ENCODE measurements at places on chromosomes 5 and 9.

DNA sequence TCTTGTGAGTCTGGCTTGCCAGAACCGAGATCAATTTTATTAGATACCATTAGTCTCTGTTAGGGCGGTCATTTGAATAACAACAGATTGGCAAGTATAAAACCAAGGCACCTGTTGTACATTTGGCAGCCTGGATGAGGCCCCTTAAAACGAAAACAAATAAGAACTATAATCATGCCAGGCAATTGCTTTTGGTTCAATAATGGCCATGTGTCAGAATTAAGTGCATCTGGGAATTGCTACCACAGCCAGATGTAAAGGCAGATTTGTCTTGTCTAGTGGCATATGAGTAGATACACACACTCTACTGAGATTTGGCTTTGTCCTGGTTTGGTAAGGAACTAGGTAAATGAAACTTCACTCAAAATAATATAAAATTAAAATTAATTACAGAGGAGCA, 1046.2 kb upstream of the DMAC1 start:
- no peak for DNase-seq

DNA sequence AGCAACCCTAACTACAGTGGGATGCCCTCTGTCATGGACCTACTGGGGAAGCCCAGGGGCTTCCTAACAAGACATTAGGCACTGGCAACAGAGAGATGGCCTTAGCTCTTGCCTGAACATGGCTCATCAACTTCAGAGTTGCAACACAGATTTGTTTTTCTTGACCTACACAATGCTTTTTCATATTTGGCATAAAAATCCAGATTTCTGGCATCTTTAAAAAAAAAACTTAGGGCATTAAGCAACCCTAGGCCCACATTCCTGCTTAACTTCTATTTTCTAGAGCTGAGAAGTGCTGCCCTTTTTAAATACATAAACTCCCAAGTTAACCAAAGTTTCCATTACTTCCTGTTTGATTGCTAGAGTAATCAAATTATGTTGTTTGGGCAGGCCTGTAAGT, 8.0 kb downstream of the GRIA1 start:
- DNase-seq = no peak

GRCh38 chr9:109164042-109164441, 3.0 kb downstream of the FRRS1L start:
- no peak for DNase-seq

GRCh38 chr5:32709750-32710549, 1.2 kb upstream of the NPR3 start:
- peak; percentile 76 for DNase-seq

DNA sequence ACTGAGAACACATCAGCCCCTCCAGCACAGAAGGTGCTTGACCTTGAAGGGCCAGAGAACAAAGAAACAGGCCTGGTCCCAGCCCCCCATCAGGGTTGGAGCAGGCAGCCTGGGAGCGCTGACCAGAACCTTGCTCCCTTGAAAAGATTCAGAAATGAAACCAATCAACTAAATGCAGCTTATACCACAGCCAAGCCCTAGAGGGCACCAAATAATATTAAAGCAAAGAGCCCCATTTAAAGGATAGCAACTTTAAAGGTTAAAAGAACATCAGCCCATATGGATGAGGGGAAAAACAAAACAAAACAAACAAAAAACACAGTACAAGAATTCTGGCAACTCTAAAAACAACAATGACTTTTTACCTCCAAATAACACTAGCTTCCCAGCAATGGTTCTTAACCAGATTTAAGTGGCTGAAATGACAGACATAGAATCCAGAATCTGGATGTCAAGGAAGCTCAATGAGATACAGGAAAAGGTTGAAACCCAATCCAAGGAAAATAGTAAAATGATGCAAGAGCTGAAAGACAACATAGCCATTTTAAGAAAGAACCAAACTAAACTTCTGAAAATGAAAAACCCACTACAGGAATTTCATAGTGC, 471.9 kb downstream of the MTRR start:
- DNase-seq = no peak

- DNase-seq = no peak
Measured at GRCh38 chr5:58816181-58816731, 233.4 kb downstream of the RAB3C start.

DNA sequence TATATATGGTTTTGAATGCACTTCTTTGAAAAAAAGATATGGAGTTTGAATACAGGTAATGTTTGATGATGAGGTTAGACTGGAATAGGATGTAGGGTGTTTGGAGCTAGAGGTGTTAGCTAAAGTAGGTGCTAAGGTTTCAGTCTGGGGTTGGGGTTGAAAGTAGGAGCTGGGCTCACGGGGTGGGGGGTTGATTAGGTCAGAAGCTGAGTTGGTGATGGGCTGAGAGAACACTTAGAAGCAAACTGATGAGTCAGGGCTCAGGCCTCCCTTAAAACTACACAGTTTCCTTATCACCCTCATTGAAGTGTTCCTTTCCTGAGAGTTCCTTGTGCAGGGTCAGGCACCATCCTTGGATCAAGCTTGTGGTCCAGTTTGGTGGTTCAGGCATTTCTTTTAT, 308.8 kb upstream of the ADAMTS16 start:
- no peak for DNase-seq

- DNase-seq = peak; percentile 56
Measured at GRCh38 chr9:34984049-34984448, 5.5 kb upstream of the DNAJB5 start.

- no peak for DNase-seq
Measured at GRCh38 chr9:133117271-133118178, 3.5 kb downstream of the RALGDS start.

GRCh38 chr5:73764586-73764985, 138.6 kb downstream of the ARHGEF28 start:
- DNase-seq = no peak

- DNase-seq = no peak
Measured at GRCh38 chr9:133374612-133375115, 1.2 kb downstream of the SURF4 start.

- peak; percentile 1 for DNase-seq
Measured at GRCh38 chr5:62937661-62938558, 359.3 kb downstream of the LRRC70 start.

DNA sequence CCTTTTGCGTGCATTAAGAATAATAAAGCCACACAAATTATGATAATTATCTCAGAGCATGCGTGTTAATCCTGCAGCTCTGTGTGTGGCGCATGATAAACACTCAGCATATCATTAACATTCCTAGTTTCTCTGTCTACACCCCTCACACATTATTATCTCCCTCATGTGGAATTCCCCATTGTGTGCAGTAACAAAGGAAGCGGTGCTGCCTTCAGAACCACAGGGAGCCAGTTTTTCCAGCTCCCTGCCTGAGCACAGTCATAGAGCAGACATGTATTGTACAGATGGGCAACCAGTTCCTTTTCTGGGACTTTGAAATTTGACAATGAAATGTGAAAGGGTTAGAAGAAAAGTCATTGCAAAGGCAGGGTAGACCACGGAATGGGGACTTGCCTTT, 1365.5 kb upstream of the CDH9 start:
- DNase-seq = peak; percentile 57

DNA sequence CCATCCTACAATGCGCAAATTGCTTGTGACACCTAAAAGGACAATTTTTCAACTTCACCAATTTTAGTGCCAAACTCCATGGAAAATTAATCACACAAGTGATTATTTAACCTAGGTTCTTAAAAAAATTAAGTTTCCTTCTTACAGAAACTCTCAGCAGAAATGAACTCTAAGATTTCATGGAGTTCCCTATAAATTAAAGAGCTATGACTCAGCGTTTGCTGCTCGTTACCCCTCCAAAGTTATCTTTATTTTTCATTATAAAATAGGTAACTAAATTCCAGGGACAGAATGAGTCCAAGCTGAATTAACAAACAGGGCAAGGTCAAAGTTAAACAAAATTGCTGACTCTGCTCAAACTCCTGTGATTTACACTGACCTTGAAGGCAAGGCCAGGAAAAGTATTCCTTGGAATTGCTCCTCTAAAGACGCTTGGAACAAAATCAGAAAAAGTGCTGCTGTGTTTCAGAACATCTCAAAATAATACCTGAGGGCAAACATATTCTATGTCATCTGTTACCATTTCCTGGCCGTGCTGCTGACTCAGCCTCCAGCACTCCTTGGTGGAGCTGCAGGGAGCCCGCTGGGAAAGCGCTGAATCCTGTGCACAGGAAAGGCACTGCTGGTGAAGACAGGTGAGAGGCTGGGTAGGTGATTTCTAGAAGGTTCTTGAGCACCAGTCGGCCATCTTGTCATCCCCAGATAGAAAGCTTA, 2.5 kb upstream of the CMBL start:
- DNase-seq = peak; percentile 34

Data from ELF-1 (cell line).